ENCODE measurements at places on chromosomes 1 and 21. TPM values are rescaled to one million over a fixed set of nuclear protein-coding genes. Genes with fewer than 3 reads are reported as not detected.

ETV3L gene
- total RNA-seq, result 0.26 TPM

GRCh38 chr1:211735208-211736170 is 60.1 kb upstream of the NEK2 start:
- peak; percentile 79 for DNase-seq

DNA sequence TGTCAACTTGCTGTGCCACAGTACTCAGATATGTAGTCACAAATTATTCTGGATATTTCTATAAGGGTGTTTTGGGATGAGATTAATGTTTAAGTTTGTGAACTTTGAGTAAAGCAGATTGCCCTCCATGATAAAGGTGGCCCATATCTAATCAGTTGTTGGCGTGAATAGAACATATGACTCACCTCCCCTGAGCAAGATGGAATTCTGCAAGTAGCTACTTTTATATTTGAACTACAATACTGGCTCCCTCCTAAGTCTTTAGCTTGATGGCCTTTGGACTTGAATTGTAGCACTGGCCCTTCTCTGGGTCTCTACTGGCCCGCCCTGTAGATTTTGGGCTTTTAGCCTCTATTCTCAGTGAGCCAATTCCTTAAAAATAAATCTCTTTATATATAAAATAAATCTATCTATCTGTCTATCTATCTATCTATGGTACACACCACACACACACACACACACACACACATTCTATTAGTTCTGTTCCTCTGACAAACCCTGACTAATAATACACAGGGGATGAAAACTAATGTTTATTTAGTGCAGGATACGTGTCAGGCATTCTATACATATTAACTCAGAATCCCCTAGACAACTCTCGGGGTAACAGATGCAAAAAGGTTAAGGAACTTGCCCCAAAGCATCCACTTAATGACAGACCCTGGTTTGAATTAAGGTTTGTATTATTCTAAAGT is 37.9 kb upstream of the PDC start:
- no peak for DNase-seq

DNA sequence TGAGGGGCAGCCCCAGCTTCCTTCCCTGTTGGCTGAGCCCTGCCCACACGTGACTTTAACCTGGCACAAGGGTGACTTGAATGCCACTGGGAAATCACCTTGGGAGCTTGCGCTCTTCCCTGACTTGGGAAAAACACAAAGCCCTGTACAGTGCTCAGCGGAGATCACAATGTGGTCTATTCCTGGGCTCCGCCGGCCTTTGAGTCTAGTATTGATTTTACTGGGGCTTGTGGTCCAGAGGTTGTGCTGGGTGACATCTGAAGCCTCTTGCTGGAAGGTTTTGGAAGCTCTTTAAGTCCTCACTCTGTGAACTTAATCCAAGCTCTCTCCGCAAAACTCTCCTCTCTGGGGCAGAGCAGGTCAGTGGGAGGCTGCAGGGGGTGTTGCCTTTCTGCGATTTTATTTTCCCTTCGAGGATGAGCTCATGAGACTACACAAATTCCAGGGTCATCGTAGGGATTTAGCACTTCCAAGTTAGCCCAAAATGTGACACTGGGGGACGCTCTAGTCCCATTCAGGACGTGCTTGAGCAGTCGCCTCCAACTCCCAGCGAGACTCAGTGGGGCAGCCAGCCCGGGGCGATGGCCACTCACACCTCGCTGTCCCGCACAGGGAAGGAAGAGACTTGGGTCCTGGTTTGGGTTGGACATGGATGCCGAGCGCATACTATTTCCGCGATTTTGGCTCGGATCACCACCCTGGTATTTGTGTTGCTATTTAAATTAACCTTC is 291.9 kb upstream of the AJAP1 start:
- DNase-seq, result no peak

DNA sequence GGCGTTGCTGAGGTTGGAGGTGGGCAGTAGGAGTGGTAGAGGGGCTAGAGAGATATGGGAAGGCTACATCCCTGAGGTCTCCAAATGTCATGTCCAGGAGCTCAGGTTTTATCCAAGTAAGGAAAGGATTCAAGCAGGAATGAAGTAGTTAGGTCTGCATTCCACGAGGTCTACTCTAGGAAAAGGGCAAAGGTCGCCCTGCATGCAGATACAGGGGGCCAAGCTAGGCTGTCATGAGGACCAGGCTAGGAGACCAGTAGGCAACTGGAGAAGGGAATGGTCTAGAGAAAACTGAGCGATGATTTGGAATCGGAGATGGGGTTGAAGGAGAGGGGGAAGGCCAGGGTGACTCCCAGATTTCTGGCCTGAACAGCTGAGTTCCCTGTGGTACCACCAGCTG is 48.7 kb downstream of the IRF2BP2 start:
- DNase-seq, result peak; percentile 32

HEYL gene
- total RNA-seq, result 0.68 TPM

RNU1-1 gene
- total RNA-seq, result 3,596 TPM

C8A gene
- not detected for total RNA-seq

- peak; percentile 85 for DNase-seq
Measured at GRCh38 chr1:39105061-39105840, 79.1 kb downstream of the NDUFS5 start.

GRCh38 chr1:47491341-47491753 is 53.5 kb downstream of the FOXD2 start:
- DNase-seq, result peak; percentile 75

GPR161 gene
- total RNA-seq, result 31.8 TPM

- DNase-seq, result no peak
Measured at GRCh38 chr1:31798433-31799195, 17.2 kb downstream of the SPOCD1 start.

RXFP4 gene
- total RNA-seq, result not detected

DNA sequence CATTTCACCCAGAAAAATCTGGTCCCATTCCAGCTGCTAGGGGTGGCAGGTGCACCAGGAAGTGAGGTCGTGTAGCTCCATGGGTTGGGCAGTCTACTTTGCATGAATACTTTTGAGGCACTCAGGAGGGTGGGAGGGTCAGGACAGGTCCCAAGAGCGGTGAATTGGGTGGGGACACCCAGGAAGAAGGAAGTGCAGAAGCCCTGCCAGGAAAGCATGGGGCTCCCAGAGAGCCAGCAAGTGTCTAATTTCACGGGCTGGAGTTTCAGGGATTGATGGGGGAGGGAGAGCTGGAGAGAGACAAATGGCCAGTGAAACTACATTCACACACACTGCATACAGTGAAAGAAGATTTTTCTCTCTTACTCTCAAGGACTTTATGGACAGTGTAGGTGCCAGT is 137.8 kb downstream of the GALNT2 start:
- no peak for DNase-seq

SLAMF9 gene
- total RNA-seq, result not detected

MFN2 gene
- 41.7 TPM for total RNA-seq

ADARB1 gene
- total RNA-seq, result 14.6 TPM

MANEAL gene
- 9.0 TPM for total RNA-seq

- DNase-seq, result peak; percentile 97
Measured at GRCh38 chr1:6127587-6128163, 52.4 kb downstream of the CHD5 start.

- DNase-seq, result no peak
Measured at GRCh38 chr1:172699695-172700227, 40.9 kb downstream of the FASLG start.

DNA sequence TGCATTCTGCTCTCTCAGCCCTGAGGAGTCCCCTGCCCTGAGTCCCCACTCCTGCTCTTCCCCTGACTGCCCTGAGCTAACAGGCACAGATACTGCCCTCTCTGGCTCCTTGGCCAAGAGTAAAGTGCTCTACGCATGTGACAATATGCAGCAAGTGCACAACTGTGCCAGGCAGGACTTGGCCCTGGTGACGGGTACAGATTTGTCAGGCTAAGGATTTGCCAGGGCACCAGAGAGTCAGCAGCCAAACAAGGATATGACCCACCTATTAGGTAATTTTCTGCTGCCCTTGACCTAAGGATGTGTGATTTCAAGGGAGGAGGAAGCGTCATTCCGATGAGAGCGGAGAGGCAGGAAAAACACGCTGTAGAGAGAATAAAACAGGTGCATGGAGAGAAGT is 339.0 kb downstream of the PTPRU start:
- no peak for DNase-seq

- peak; percentile 92 for DNase-seq
Measured at GRCh38 chr1:33086384-33086850, 5.5 kb downstream of the AZIN2 start.

AUNIP gene
- 19.5 TPM for total RNA-seq

HJV gene
- 0.15 TPM for total RNA-seq

GRCh38 chr1:109531826-109532364 is 7.8 kb upstream of the GPR61 start:
- DNase-seq, result no peak

- DNase-seq, result no peak
Measured at GRCh38 chr1:79726321-79726720, 719.8 kb upstream of the ADGRL4 start.

DNA sequence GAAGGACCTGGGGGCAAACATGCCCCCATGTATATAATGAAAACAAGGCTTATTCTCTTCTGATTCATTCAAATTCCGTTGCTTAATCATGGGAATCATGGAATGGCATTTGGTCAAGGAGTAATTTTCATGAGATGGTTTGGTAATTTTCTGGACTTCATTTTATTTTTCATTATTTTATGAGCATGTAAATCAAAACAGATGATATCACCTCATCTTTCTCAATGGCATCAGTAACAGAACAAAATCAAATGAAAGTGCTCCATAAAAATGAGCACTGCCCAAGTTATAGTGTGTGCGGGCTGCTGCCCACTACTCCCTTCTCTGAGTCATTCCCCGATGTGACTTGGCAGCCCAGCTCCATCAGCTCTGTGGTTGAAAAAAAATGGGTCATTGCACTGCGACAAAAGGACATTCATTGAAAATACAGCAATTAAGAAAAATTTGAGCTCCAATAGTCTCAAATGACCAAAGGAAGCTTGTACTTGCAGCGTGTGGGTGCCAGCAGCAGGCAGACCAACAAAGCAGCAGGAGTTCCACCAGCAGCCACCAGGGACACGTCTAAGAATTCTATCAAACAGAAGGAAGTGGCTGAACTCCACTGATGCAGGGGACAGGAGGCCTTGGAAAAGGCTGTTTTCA is 84.3 kb upstream of the VAV3 start:
- DNase-seq, result peak; percentile 86

- no peak for DNase-seq
Measured at GRCh38 chr1:174623324-174624035, 175.7 kb downstream of the GPR52 start.

DNA sequence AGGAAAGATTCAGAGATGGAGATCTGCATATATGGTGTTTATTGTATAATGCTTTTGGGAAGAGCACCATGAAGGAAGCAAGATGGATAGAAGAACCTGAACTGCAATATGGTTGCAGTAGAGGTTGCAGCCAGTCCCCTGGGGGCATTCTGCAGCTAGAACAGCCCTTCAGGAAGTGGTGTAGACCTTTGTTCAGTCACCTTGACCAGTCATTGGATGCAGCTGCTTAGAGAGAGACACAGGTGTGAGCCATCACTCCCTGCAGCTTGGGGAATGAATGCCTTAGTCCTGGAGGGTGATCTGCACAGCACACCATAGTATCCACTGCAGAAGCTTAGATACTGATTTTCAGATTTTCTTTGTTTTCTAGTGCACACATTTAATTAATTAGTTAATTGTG is 42.3 kb downstream of the NEK7 start:
- no peak for DNase-seq

DNA sequence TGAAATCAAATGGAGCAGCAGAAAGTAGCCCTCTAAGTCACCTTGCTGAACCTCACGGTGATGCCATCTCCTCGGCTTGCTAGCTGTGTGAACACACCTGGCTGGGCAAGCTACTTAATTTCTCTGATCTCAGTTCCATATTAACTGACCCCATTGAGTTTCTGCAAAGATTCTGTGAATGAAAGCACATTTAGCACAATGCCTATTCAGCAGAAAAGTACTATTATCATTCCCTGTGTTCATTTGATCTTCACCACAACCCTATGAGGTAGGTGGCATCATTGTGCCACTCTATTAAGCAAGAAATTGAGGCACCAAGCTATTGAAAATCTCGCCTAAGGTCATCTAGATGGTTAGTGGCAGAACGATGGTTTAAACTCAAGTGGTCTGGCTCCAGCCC is 130.1 kb upstream of the HOOK1 start:
- DNase-seq, result no peak

DNA sequence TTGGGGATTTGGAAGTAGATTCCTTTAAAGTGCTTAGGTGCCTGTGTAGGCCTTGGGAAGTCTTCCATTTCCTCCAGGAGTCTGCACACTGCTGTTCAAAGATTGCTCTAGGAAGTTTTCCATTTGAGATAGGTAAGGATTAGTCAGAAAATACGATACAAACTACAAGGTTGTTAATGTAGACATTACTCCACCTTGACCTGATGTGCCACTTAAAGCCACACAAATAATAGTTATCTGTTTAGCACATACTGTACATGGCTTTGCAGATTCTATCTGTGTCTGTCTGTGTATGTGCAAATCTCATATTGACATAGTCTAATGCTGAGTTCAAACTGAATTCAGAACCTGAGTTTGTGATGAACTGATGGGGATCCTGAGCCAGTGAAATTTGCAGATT is 118.4 kb downstream of the RHOU start:
- no peak for DNase-seq

GRCh38 chr1:201905234-201905890 is 16.7 kb downstream of the SHISA4 start:
- DNase-seq, result no peak

DNA sequence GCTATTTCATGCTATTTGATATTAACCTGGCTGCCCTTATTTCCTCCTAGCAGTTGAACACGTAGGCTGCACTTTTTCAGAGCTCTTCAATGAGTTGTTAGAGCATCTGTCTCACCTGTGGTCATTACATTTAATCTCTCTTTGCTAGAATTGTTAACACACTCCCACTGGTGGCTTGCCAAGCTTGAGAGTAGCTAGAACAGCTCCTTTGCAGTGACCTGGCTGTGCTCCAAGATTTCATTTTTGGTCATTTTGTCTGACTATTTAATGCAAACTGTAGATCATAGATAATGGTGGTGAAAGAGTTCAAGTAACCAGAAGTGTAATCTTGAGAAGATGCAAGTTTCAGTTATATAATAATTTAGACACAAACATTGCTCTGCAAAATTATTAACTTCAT is 105.6 kb downstream of the LRRC7 start:
- DNase-seq, result no peak

PLA2G2A gene
- total RNA-seq, result 0.50 TPM

UBL4B gene
- total RNA-seq, result not detected

- DNase-seq, result no peak
Measured at GRCh38 chr1:247077876-247078257, 744 bp downstream of the ZNF670 start.

DNA sequence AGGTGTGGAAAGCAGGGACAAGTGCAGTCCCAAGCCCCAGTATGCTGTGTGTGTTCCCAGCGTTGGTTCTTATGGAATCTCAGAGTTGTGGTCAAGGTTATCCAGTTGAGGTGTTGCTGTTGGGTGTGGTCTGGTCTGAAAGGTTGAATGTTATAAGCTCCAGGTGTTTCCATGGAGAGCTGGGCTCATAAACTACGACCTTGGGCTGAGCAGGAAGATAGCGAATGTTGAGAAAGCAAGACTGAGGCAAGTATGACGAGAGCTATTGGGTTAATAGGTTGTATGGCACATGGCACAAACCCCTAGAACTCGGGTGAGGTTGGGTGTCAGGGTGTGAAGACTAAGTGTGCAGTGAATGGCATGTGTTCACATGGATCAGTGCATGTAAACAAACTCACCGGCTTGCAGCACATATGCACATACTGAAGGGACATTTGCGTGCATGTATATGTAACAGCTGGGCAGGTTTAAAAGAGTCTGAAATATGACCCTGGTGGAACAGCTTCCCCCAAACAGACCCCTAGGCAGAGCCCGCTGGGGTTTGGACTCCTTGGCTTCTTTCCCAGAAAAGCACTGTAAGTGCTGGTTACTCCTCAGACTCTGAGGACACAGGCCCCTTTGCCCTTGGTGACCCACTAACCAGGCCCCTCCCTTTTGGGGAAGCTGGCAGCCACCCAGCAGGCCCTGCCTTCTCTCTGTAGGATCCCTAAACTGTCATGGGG is 117.5 kb downstream of the NAV1 start:
- DNase-seq, result no peak
